ENCODE measurements at places on chromosomes 12 and 14.

GRCh38 chr14:52329678-52330369 is 15.7 kb downstream of the PTGER2 start:
- DNase-seq, result no peak

DNA sequence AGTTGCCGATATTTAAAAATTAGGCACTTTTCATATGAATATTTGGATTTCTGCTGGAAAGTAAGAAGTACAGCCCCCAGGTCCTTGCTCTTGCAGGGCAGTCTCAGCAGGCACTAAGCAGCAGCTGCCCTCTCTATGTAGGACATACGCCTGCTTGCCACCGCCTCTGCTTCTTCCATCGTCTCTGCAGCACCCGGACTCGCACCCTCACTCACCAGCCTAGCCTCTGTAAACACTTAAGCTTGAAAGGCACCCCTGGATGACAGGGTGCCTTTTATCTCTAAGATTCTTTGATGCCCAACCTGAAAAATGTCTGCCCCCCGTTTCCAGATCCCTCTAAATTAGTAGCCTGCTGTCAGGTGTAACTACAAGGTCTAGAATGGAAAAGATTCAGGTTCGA is 19.0 kb downstream of the OTUB2 start:
- DNase-seq, result no peak

GRCh38 chr14:65850429-65851135 is 438.1 kb downstream of the FUT8 start:
- DNase-seq, result no peak

DNA sequence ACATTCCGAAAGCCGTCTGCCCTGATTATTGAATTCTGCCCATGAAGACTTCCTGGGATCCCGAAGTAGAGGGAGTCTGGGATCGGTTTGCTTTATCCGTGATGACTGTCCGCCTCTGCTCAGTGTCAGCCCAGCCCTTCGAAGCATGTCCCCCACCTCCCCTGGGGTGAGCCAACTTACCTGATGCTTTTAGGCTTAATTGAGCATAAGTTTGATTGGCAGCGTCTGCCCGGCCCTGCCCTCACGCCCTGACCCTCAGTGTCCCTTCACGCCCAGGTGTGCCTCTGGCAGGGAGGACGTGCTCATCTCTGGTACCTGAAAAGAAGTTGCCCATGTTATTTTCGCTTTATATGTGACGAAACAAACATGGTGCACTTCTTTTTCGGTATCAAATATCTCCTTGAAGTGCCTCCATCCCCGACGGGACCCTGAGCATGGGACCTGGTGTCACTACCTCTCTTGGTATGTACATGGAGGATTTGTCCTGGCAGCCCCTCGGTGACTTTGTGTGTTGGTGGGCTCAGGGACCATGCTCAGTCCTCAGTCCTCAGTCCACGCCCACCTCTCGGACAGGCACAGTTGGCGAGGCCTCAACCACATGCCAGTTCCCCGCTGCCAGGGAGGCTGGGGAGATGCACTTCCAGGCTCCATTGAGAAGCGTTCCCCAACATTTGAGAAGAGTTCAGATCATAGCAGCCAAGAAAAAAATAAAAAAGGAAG is 130.1 kb upstream of the RTL1 start:
- no peak for DNase-seq

GRCh38 chr14:37819155-37820015 is 224.0 kb downstream of the TTC6 start:
- no peak for DNase-seq

DNA sequence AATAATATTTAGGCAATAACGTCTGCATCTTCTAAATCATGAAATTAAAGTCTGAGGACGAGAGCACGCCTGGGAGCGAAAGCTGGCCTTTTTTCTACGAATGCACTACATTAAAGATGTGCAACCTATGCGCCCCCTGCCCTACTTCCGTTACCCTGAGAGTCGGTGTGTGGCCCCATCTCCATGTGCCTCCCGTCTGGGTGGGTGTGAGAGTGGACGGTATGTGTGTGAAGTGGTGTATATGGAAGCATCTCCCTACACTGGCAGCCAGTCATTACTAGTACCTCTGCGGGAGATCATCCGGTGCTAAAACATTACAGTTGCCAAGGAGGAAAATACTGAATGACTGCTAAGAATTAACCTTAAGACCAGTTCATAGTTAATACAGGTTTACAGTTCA is 19.3 kb downstream of the CKB start:
- DNase-seq, result no peak

DNA sequence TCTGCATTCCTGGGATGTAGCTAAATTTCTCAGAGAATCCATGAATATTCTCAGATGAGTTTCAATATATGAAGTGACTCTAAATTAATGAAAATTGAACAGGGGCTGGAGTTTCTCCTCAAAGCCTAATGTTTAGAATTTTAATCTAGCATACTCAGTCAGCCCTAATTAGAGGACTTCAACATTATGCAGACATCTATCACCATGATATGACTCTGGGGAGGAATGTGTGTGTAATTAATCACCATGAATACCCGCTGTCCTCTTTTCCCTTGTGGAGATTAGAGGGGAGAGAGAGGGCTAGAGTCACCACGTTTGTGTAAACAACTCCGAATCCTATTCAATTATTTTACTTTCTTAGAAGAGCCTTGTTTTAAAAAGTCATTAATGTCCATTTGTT is 698.6 kb upstream of the MDGA2 start:
- DNase-seq, result no peak

- no peak for DNase-seq
Measured at GRCh38 chr14:89314274-89314673, 102.8 kb downstream of the FOXN3 start.

DNA sequence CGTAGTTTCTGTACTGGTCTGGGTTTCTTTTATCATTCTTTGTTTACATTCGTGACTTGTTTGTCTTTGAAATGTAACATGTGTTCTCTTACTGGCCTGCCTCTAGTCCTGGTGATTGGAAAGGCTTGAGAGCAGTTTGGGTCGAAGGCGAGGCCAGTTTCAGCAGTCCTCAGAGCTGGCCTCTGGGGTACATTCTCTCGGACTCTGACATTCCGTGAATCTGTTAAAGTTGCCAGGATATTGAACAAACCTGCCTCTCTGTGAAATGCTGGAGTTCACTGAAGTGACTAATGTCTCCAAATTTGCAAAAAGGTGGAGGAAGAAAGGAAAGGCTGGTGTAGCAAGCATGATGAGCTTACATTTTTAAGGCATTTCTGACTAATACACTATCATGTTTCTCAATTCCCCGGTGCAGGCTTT is 1.5 kb downstream of the PLEKHA5 start:
- no peak for DNase-seq

- DNase-seq, result no peak
Measured at GRCh38 chr14:88829188-88829587, 4.7 kb downstream of the TTC8 start.

DNA sequence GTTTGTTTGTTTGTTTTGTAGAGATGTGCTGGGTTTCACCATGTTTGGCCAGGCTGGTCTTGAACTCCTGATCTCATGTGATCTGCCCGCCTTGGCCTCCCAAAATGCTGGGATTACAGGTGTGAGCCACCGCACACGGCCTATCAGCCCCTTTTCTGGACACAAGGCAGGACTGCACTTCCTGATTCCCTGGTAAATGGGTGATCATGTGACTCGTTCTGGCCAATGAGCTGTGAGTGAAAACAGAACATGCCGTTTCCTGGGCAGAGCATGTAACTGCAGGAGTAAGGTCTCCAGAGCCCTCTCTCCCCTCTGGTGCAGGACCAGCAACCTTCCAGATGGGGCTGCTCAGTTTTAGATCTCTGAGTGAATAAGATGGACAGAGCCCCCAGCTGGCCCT is 92.7 kb downstream of the ITPK1 start:
- no peak for DNase-seq

- DNase-seq, result no peak
Measured at GRCh38 chr12:52415870-52416750, 10.0 kb upstream of the KRT82 start.

DNA sequence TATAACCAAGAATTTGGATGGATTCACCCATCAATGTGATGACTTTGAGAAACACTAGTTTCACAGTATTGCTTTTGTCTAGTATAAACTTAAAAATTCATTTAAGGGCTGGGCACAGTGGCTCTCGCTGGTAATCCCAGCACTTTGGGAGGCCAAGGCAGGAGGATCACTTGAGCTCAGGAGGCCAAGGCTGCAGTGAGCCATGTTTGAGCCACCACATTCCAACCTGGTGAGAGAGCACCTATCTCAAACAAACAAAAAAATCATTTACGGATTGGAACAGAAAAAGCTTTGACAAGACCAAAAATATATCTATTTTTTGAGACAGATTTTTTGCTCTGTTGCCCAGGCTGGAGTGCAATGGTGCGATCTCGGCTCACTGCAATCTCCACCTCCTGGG is 27.5 kb downstream of the GNS start:
- no peak for DNase-seq

DNA sequence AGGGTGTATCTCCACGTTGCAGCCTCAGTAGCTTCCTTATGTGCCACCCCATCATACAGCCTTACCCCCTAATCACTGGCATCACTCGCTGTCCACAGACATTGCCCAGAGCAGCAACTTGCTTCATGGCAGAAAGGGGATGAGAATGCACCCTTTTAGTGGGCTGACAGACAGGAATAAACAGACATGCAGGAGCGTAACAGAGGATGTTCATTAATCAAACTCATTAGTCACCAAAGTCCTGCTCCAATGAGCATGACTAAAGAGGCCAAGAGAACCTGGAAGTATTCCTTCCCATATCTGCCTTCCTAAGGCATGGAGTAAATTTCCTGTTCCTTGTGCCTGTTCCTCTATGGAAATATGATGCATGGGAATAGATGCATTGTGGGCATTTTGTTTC is 197.0 kb downstream of the PHLDA1 start:
- DNase-seq, result no peak

GRCh38 chr12:42953021-42953420 is 363.5 kb upstream of the PRICKLE1 start:
- DNase-seq, result no peak
